ENCODE measurements at places on chromosomes 7 and 10. TPM values are rescaled to one million over a fixed set of nuclear protein-coding genes. Genes with fewer than 3 reads are reported as not detected.

Gene TMEM176A
- 6.3 TPM for polyA plus RNA-seq

Gene ZNF518A
- 51.6 TPM for polyA plus RNA-seq

Gene NEUROG3
- polyA plus RNA-seq, result 0.16 TPM

Gene ADAM8
- polyA plus RNA-seq, result 2.5 TPM

Gene VGF
- polyA plus RNA-seq, result 1.4 TPM

Gene GTF2I
- polyA plus RNA-seq, result 380 TPM

Gene HSPA12A
- 12.8 TPM for polyA plus RNA-seq

Gene SFRP4
- polyA plus RNA-seq, result 1.4 TPM

Gene EPHB6
- polyA plus RNA-seq, result 42.8 TPM

Gene ARHGEF35
- 13.9 TPM for polyA plus RNA-seq

Measured in left lung (tissue), 14 donors.